Muscle of back (tissue), 13 donors: ENCODE measurements at places on chromosomes 1 and 21.
A peak's percentile ranks its signal among the peaks of the same experiment; 100 is the strongest.

- DNase-seq = no peak
Measured at GRCh38 chr1:212944229-212944901, 6.0 kb upstream of the VASH2 start.

DNA sequence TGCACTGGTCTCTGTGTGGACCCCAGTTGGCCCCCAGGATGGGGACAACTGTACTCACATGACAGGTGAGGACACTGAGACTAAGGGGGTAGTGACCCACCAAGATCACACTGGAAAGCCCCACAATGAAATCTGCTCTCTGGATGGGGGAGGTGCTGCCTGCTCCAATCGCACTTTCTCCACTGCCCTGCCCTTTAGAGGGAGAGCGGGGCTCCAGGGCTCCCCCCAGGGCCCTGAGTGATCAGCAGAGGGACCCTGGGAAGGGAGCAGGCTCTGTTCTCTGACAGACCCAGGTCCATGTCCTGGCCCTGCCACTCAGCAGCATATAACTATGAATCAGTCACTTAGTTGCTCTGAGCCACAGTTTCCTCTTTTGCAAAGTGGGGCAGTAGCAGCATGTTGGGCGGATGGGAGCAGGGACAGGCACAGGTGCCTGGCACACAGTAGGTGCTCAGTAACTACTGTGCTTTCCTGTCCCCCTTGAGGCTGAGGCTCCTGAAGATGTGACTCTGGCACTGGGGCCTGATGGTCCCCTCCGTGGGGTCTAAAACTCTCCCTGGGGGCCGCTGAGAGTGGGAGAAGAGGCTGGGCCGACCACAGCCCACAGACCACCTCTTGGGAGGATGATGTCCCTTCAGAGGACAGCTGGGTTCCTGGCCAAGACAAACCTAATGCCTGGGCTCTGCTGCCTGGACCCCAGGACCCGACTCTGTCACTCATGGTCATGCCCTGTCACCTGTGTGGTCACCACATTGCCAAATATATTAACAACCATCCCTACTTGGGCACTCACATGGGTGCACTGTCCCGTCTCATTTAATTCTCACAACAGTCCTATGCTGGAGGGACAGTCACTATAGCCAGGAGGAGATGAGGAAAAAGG is 222.7 kb downstream of the PTPRU start:
- no peak for DNase-seq

- peak; percentile 13 for DNase-seq
Measured at GRCh38 chr1:166273618-166274017, 106.8 kb upstream of the FAM78B start.

GRCh38 chr1:198682850-198683249 is 44.0 kb downstream of the PTPRC start:
- no peak for DNase-seq

GRCh38 chr1:208962867-208963266 is 620.6 kb upstream of the CAMK1G start:
- DNase-seq = no peak

- no peak for DNase-seq
Measured at GRCh38 chr1:51697166-51697565, 80.3 kb downstream of the OSBPL9 start.

GRCh38 chr21:30958741-30959140 is 77.4 kb upstream of the KRTAP11-1 start:
- DNase-seq = no peak

DNA sequence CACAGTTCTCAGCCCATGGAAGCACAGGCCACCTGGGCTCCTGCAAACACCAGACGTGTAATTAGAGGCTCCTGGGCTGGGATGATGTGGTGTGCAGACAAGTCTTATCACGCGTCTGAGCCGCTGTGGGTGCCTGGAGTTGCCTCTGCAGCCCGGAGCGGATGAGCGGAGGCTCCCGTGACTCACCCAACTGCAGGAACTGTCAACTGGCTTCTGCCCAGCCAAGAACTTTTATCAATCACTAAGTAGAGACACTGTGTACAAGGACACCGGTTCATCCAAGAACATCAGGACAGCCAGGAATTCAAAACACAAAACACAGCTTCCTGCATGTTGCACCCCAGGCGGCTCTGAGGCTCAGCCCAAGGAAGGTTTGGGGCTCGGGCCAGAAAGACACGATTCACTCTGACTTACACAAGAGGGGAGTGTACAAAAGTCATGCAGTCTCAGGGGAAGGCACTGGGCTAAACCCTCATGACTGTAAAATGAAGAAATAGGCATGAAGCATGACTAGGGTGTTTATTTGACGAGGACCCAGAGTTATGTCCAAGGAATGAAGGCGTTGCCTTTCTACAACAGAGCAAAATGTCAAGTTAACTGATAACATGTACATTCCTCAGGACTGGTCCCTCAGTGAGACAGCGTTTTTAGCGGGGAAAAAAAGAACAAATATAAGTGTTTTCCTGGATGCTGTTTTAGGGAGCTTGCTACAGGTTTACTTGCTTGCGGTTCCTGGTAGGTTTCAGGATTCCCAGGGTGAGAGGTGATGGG is 21.1 kb downstream of the ERRFI1 start:
- peak; percentile 62 for DNase-seq

- no peak for DNase-seq
Measured at GRCh38 chr1:91619881-91620280, 119.2 kb downstream of the CDC7 start.

GRCh38 chr1:7437036-7437435 is 334.1 kb upstream of the VAMP3 start:
- no peak for DNase-seq

- no peak for DNase-seq
Measured at GRCh38 chr1:82564333-82564732, 763.6 kb downstream of the ADGRL2 start.

DNA sequence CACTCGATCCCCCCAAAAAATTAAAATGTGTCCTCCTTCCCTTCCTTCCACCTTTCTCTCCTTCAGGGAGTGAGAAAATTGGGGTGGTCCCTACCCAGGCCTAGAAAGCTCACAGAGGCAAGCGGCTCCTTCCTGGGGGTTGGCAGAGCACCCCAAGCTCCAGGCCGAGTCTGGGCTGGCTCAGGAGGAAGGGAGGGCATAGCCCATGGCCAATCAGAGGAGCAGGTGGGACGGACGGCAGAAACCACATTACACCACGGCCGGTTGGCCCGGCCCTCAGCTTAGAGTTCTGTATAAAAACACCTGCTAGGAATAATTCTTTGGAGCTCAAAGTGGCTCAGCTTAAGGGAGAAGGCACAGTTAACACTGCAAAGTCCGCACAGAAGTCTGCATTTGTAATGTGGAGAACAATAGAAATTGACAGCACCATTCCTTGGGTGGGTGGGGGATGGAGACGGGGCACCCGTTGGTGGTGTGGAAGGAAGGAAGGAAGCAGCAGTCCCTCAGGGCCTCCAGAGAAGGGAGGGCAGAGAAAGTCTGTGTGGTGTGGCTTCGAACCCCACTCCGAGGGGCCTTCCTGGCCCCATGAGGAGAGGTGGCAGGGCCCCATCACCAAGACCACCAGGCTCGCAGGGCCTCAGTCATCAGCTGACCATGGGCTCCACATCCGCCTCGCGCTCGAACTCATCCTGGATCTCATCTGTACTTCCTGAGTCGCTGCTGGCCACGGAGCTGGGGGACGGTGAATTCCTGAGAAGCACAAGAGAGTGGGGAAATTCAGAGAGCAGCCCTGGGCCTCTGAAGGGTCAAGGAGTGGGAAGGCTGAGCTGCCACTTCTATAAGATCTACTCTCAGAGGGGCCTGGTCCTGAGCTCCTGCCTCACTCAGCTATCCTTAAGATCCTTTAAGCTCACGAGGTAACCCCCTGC is 5.8 kb upstream of the ALDH4A1 start:
- DNase-seq = no peak

DNA sequence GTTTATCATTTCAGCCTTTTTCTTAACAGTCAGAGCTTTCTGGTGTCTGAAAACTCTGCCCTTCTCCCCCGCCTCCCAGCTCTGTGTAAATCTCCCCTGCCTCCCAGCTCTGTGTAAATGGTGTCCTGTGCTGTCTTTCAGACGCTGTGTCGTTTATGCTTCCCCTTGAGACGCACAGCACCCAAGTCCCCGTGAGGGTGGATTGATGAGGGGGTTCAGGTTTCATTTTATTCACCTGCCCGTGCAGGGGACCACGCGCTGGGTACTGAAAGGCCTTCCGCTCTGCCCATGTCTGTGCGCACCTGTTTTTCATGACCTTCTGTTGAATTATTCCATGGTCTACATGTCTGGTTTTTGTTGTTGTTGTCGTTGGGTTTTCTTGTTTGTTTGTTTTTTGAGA is 108.2 kb upstream of the COL6A1 start:
- no peak for DNase-seq

GRCh38 chr1:178962853-178963711 is 62.6 kb upstream of the FAM20B start:
- DNase-seq = no peak

- DNase-seq = no peak
Measured at GRCh38 chr1:244235157-244235556, 184.1 kb downstream of the ZBTB18 start.

DNA sequence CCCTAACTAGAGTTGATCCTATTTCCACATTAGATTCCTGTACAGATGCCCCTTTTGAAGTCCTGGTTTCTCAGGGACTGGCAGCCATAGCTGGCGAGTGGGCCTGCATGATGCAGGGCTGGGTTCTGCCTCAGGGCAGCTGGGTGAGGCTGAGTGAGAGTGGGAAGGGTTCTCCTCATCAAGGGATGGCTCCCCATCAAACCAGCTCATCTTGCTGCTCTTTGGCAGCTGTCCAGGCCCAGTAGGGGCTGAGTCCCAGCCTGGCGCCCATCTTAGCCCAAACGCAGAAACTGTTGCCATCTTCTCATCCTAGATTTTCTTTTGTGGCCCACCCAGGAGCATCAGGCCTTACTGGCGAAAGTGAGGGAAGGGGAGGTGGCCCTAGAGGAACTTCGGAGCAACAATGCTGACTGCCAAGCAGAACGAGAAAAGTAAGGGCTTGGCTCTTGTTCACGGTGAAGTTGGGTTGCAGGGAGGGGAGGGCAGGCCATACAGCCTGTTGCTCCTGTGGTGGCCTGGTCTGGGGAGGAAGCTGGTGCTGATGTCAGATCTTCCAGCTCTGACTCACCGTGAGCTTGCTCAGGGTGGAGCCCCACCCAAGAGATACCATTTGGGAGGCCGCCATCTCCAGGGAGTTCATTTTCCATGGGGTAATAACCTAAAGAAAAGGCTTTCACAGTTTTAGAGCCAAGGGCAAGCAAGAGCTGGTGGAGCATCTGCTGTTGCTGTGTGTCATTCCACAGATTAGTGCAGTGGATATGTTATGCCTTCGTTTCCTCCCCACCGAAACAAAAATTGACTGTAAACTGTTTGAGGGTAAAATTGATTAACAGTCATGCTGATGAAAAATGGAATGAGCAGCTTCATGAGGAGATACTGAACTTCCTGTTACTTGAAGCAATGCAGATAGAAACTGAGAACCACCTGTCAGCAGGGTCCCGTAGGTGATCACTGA is 34.7 kb downstream of the TUFT1 start:
- no peak for DNase-seq

GRCh38 chr1:205530116-205530515 is 25.6 kb downstream of the CDK18 start:
- DNase-seq = no peak

DNA sequence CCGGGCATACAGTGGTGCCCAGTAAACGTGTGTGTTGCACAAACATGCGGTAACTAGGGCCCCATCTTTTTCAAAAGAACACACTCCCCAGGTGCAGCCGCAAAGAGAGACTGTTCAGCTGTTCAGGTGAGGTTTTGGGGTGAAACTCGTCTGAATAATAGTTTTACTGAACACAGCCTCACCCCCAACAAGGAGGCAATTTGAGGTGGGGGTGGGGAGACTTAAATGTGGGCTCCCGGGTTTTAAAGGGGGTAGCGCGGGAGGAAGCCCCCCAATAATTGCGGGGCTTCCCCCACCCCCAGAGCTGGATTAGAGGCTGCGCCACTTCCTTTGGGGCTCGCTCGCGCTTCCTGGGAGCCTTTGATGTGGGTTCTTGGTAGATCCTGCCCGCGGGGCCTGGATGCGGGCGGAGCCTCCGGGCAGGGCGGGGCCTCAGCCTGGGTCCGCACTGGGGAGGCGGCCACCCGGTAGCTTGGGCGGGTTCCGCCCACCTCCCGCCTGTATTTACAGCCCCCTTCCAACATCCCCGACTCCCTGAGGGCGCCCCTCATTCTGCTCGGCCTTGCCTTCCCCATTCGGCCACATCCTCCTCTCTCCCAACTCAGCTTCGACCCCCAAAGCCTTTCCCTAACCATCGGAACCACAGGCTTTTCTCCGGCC is 6.4 kb upstream of the EPHA2 start:
- no peak for DNase-seq

GRCh38 chr1:157313240-157313807 is 175.1 kb upstream of the ETV3 start:
- DNase-seq = no peak

- no peak for DNase-seq
Measured at GRCh38 chr1:183966487-183966886, 71.0 kb downstream of the COLGALT2 start.

DNA sequence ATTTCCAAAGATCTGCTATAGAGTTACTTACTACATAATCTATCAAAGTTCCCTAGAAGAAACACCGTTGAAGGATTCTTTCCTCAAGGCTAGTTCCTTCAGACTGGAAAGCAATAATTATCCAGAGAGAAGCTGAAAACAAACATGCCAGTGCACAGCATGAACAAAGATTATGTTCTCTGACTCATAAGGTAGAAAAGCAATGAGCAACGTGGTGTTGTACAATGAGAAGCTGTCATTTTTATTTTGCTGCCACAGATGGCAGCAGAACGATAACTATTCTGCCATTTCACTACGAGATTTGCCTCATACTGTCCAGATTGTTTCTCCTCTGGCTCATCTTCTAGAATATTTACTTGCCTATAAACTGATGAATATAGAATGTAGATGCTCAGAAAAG is 10.7 kb downstream of the EXTL2 start:
- DNase-seq = peak; percentile 5

GRCh38 chr1:3251807-3252428 is 182.9 kb downstream of the PRDM16 start:
- no peak for DNase-seq

- no peak for DNase-seq
Measured at GRCh38 chr1:180228648-180229482, 1.2 kb upstream of the LHX4 start.

- no peak for DNase-seq
Measured at GRCh38 chr1:201970334-201971159, 11.9 kb upstream of the RNPEP start.

- DNase-seq = peak; percentile 23
Measured at GRCh38 chr21:40563900-40564299, 283.1 kb downstream of the DSCAM start.

GRCh38 chr21:30612132-30612531 is 1.6 kb downstream of the KRTAP6-1 start:
- no peak for DNase-seq

GRCh38 chr1:224259986-224260385 is 70.0 kb downstream of the NVL start:
- no peak for DNase-seq

- no peak for DNase-seq
Measured at GRCh38 chr1:44512313-44512885, 107.3 kb downstream of the RNF220 start.
